ENCODE measurements at places on chromosomes 4 and X. TPM values are rescaled to one million over a fixed set of nuclear protein-coding genes. Genes with fewer than 3 reads are reported as not detected.

The FGFBP1 gene
- 5.1 TPM for total RNA-seq

The VCX3B gene
- total RNA-seq: not detected

The SPARCL1 gene
- total RNA-seq: not detected

The DNAAF6 gene
- total RNA-seq: not detected

The MAGED4 gene
- total RNA-seq: 11.3 TPM

The CPLX1 gene
- 1.2 TPM for total RNA-seq

The MSX1 gene
- 9.4 TPM for total RNA-seq

The RHOXF1 gene
- total RNA-seq: not detected

The MTMR8 gene
- total RNA-seq: 2.1 TPM

Data from A549 treated with ZK216348 at 1 μM for 4 hours (cell line).